CD4-positive, alpha-beta T cell treated with Interleukin-17A for 1 hour (primary cell): ENCODE measurements at places on chromosomes 11 and 22.

DNA sequence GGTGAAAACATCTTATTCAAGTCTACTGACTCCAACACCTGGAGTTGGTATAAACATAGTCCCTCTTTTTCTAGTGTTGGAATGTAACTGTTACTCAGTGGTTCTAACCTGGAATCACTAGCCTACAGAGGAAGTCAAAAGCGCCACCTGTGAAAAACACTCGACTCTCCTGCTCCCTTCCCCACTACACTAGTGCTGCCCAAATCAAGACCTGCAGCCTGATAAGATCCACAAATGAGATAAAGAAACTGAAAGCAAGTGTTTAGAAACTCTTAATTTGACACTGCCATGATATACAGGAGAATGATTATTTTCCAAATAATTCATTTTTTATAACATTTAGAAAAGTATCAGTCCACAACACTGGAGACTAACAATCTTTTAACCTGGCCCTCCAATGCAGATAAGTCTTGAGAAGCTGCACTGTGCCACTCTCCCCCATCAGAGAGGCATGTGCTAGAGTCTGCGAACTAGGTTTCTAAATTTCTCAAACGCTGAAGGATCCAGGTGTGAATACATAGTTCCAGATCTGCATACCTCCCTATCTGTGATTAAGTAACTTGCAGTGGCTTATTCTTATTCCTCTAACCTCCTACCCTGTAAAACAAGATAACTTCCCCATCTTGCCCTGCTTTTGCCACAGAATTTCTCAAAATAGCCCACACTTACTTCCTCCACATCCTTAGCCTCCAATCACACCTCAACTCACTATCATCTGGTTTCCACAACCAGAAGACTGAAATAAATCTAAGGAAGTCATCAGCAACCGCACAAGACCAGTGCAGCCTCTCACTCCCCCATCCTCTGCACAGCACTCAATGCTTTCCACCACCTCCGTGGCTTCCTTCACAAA is 88.1 kb downstream of the RRAS2 start:
- DNase-seq = peak; percentile 37

- DNase-seq = no peak
These were observed 157.0 kb downstream of the BRD1 start for GRCh38 chr22:49670456-49671330.

DNA sequence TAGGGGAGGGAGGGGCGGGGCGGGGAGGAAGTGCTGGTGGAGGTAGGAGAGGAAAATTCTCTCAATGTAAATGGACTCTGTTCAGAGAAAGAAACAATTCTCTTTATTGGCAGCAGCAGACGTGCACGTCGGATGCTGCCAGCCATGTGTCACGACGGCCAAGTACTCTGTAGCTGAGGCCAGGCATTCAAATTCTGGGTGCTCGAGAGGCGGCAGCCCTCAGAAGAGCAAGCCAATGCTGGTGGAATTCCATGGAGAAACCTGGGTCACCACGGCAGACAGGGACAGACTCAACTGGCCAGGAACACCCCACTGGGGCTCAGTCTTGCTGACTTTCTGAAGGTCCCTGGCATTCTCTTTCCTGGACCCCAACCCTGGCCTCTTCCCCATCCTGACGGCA is 90.8 kb downstream of the ABTB2 start:
- DNase-seq = no peak

DNA sequence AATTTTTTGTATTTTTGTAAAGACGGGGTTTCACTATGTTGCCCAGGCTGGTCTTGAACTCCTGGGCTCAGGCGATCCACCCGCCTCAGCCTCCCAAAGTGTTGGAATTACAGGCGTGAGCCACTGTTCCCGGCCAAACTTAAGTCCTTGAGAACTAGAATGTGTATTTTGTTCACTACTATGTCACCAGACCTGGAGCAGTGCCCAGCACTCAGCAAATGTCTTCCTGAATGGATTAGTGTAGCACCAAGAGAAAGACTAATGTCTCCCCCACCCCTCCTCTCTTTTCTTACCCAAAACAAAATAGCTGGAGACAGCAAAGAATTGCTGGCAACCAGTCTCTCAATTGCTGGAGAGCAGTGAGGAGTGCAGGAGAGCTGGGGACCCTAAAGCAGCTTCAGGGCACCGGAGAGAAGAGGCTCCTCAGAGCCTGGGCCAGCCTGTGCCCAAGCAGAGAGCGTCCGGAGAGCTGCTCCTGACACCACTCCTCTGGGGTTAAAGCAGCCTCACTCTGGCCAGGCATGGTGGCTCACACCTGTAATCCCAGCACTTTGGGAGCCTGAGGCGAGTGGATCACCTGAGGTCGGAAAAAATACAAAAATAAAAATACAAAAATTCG is 14.9 kb downstream of the SLC25A18 start:
- no peak for DNase-seq

DNA sequence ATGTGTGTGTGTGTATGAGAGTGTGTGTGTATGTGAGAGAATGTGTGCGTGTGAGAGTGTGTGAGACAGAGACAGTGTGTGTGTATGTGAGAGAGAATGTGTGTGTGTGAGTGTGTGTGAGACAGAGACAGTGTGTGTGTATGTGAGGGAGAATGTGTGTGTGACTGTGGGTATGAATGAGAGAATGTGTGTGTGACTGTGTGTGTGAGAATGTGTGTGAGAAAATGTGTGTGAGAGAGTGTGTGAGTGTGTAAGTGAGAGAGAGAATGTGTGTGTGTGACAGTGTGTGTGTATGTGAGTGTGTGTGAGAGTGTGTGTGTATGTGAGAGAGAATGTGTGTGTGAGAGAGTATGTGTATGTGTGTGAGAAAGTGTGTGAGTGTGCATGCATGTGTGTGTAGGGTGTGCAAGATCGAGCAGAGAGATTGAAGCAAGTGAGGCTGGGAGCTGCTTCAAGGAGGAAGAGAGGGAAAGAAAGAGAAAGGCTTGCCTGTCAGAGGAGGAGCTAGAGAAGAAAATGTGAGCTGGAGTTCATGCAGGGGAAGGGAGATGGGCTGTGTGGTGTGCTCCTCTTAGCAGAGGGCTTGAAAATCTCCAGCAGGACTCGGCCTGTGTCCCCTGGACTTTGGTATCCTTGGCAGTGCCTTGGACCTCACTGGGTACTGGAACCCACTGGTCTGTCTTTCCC is 27.7 kb upstream of the TP53I11 start:
- peak; percentile 22 for DNase-seq

GRCh38 chr11:120339394-120339890 is 3.2 kb downstream of the ARHGEF12 start:
- DNase-seq = no peak

- no peak for DNase-seq
These were observed 16.5 kb upstream of the BMAL1 start for GRCh38 chr11:13260963-13261588.

DNA sequence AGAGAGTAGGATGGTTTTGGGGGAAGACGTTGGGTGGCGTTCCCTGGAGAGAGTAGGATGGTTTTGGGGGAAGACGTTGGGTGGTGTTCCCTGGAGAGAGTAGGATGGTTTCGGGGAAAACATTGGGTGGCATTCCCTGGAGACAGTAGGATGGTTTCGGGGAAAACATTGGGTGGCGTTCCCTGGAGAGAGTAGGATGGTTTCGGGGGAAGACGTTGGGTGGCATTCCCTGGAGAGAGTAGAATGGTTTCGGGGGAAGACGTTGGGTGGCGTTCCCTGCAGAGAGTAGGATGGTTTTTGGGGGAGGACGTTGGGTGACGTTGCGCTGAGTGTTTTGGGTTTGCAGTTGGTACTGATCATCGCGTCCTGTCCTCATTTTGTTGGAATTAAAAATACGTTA is 28.2 kb downstream of the IGHMBP2 start:
- no peak for DNase-seq

GRCh38 chr11:64758330-64759079 is 1.3 kb downstream of the PYGM start:
- DNase-seq = no peak

DNA sequence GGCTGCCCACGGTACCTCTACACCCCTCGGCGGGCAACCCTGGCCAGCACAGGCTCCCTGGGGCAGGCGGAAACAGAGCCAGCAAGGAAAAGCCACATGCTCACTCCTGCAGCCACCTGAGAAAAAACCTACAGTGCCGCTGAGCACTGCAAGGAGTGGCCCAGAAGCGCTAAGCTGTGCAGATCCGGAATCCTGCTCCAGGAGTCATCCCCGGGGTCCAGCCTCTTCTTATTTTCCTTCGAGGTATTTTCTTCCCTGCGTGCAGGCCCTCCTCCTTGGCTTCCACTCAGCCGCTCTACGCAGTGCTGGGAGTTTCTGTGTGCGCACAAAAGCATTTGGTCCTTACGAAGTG is 81.0 kb downstream of the TRMU start:
- no peak for DNase-seq

- DNase-seq = no peak
These were observed 32.3 kb downstream of the TMPRSS5 start for GRCh38 chr11:113673550-113674396.

DNA sequence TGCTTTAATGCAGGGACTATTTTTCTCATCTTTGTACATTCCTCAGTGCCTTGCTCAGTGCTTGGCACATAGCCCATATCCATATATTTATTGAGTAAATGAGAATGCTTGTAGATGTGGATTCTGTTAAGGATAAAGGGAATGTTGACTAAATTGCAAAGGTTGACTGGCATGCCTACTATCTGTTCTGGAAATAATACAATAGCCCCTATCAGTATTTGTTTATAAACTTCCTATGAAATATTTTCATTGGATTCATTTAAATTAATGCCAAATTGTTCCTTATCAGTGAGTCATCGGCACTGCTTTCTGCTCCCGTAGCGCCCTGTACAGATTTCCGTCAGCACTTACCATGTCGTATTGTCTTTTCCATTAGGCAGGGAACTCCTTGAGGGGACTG is 8.0 kb downstream of the RNF121 start:
- no peak for DNase-seq

- DNase-seq = no peak
These were observed 892.6 kb downstream of the TBC1D22A start for GRCh38 chr22:47654922-47655491.

DNA sequence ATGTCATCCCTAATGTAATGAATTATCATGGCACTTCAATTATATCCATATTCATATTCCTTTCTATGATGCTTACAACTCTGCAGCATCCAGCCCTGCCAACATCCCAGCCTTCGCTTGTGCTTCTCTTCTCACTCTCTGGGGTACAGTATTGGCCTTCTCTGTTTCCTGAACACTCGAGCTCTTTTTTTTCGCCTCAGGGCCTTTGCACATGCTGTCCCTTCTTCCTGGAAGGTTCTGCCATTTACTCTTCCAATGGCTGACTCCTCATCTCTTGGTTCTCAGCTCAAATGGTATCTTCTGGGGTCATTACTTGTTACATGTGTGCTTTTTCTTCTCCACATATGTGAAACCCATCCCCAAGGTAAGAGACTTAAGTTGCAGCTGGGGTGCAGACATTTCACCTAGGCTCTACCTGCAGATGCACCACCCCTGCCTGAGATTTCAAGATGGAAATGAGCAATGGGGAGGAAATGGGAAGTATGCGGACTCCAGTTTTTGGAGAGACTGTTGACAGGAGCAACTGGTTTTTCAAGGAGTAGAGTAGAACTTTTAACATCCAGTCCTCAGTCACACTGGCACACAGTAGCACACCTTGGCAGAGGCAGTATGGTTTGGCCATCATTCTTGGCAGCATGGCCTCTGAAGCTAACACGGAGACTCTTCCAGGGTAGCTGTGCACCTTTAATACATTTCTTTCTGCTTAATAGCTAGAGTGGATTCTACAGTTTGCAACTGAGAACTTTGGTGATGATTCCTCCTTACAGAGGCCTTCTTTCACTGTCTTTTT is 42.4 kb upstream of the DMC1 start:
- DNase-seq = no peak

- no peak for DNase-seq
These were observed 26.1 kb downstream of the ABTB2 start for GRCh38 chr11:34331736-34332135.

GRCh38 chr11:125401235-125401634 is 94.8 kb downstream of the FEZ1 start:
- DNase-seq = no peak

DNA sequence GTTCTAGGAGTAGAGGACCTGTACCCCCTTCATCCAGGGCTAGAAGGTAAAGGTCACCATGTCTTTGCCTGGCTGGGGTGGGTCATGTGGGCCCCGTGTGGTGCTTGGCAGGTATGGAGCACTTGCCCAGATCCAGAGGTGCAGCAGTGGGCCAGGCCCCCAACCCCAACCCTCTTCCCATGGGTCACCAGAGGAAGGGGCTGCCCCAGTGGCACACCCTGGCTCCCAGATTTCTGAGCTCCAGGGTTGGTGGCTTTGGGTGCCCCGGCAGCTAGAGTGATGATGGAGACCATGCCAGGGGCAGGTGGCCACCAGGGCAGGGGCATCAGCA is 2.4 kb upstream of the GP1BB start:
- DNase-seq = no peak

GRCh38 chr11:57134284-57134683 is 47.5 kb upstream of the LRRC55 start:
- no peak for DNase-seq

DNA sequence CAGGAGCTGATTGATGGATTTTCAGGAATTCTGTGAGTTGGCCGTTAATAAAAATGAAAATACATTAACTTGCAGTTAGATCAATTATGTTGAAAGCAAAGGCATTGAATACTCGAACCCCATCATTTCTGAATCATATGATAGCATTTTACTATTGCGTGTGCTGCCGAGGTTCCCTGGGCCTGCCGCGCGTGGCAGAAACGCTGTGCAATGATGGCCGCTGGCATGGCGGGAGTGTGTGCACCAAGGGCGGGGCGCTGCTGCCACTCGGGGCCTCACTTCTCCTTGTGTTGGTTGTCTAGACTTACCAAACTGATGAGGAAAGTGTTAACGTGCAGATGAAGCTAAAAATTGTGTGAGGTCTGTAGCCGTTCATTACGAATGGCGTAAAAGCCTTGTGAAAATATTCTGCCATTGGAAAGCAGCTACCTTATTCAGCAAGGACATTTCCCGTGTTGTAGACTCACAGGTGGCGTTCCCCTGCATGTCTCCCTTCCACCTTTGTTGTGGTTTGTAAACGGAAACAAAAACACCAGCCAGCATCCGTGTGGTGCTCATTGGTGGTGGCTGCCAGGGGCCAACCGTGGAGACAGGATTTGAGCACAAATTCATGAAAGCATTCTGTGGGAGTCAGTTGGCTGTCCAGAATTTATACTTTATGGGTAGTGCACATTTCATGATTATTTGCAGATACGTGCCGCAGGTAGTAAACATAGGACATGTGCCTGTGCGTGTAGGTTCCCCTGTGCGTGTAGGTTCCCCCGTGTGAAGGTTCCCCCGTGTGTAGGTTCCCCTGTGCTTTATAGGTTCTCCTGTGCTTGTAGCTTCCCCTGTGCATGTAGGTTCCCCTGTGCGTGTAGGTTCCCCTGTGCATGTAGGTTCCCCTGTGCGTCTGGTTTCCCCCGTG is 5.9 kb upstream of the GRAMD4 start:
- DNase-seq = peak; percentile 86

GRCh38 chr11:74465291-74465708 is 2.0 kb downstream of the KCNE3 start:
- no peak for DNase-seq
